ENCODE measurements at places on chromosomes 5 and 9.

DNA sequence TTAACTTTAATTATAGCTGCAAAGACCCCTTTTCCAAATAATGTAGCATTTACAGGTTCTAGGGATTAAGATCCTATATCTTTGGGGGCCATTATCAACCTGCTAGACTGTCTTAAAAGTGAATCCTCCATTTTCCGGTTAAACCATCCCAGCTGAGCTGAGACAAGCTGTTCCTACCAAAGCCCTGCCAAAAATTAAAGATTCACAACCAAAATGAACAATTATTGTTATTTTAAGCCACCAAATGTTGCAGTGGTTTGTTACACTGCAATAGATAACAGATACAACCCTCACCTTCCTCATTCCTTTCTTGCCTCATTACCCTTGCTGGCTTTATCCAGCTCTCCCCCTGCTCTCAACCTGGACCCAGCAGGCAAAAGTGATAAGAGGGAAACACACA, 343.4 kb downstream of the CDK5RAP2 start:
- no peak for DNase-seq

DNA sequence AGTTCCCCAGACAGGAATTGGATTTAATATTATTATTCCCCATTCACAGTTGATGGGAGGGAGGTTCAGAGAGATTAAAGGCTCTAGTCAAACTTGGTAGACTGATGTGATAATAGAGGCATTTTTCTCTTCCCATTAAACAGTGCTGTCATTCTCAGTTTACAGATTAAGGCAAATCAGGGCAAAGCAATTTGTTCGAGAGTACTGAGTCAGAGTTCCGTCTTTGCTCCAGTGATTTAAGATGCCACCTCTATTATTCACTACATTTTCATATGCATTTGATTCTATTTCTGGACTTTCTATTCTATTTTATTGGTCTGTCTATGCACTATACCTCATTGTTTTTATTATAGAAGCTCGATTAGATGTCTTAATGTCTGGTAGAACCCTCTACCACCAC, 201.0 kb upstream of the RAI14 start:
- DNase-seq: no peak

DNA sequence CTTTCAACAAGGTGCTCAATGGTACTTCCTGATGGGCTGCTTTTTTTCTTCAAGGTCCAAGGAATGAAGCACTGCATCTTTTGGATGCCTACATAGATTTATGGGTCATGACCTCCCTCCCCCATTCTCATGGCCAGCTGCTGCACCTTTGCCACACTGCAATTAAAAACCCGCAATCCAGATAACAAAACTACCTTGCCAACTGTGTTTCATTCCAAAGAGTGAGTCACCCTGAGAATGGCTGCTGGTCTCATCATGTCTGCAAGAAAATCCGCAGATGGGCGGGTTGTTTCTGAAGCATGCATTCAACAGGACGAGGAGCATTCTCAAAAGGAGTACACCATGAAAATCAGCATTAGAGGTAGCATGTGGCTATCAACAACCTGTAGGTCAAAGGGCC, 139.8 kb downstream of the ELAVL2 start:
- no peak for DNase-seq

- DNase-seq: no peak
Measured at GRCh38 chr5:174514983-174515394, 209.4 kb upstream of the MSX2 start.

- no peak for DNase-seq
Measured at GRCh38 chr9:114507726-114508125, 2.5 kb upstream of the WHRN start.

DNA sequence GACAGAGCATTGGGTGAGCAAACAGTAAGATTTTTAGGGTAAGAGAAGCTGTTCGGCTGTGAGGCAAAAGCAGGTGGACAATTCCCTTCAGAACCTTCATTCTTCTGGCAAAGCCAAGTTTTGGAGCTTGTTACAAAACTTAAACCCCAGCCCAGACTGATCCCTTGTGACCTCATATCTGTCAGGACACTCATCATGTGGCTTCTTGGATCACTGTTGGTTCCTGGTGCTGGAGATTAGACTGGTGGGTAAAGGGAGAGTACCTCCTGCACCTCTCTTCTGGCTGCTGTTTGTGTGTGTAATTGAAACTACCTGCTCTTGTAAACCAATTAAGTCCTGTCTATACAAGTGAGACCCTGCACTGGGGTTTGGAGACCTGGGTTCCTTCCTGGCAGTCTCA, 21.0 kb downstream of the LARP1 start:
- no peak for DNase-seq

DNA sequence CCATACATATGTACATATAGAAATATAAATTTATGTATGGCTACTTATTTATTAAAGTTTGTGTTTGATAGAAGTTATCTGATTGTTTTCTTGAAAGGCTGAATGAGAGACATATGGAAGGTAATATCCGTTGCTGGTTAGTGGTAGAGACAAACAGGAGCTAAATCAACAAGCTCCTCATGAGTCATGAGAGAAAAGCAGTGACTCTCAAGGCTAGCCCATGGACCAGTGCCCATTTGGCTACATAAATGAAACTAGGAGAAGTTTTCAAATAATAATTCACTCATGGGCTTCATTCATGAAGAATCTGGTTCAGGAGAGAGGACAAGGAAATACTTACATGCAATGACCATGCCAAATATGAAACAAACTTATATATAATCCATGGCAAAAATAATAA, 504.5 kb upstream of the ITGA1 start:
- DNase-seq: no peak

GRCh38 chr9:135568026-135568425, 6.5 kb downstream of the PAEP start:
- DNase-seq: no peak

GRCh38 chr5:170293273-170293672, 4.3 kb downstream of the LCP2 start:
- DNase-seq: peak; percentile 74

GRCh38 chr5:135240781-135241360, 158.2 kb downstream of the MACROH2A1 start:
- no peak for DNase-seq

GRCh38 chr9:133950629-133951111, 41.5 kb downstream of the VAV2 start:
- DNase-seq: no peak

DNA sequence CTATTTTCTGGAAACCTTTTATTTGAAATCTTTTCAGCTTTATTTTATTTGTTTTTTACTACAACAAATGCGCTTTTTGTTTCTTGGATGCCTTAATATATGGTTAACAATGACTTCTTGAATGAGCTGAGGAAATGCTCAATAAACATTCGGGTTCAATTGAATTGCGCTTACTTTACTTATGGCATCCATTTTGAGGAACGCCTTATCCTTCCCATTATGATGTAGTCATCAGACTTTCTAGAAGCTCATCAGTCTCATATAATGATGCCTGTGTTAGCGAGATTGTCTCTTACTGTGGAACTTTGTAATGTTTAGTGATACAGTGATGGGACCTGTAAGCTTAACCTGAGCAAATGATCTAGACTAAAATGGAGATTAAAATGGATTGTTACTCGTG, 916 bp downstream of the SHLD3 start:
- no peak for DNase-seq

DNA sequence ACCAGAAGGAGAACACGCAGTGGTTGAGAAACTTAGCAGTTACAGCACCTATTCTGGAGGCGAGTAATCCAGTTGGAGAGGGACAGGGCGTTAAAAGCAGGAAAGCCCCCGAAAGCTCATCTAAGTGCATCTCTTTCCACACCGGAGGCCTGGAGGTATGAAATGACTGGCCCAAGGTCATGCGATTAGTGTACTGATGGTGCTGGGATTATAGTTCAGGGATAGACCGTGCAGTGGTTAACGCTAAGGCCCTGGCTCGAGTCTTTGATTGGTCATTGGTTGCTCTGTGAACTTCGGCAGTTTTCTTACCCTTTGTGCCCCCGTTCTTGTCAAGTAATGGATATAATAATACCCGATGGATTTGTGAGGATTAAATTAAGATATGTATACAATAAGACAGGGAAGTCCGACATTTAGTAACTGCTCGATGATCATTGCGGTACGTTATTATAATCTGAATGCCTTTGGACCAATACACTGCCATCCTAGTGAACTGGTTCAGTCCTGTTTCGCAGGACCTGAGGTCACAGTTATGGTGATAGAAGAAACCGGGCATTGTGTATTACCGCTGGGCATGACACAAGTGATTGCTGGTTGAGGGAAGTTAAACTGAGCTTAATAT, 960 bp downstream of the CANX start:
- peak; percentile 78 for DNase-seq

DNA sequence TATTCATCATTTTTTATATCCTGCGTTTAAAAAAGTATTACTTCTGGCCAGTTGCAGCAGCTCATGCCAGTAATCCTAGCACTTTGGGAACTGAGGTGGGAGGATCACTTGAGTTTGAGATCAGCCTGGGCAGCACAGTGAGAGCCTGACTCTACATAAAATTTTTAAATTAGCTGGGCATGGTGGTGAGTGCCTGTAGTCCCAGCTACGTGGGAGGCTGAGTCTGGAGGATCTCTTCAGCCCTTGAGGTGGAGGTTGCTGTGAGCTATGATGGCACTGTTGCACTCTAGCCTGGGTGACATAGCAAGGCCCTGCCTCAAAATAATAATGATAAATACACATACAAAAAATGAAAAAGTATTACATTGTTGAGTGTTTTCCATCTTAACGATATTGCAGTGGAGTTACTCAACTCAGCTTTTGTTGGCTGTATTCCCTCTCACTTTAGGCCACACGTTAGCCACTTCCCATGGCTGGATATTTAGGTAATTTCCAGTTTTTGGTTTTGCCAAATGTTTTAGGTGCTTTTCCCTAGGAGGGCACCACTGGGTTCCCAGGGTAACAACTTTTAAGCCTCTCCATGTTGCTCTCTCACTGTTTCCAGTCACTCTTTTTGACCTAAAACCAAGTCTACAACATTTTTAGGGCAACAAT, 20.6 kb downstream of the SHB start:
- no peak for DNase-seq

DNA sequence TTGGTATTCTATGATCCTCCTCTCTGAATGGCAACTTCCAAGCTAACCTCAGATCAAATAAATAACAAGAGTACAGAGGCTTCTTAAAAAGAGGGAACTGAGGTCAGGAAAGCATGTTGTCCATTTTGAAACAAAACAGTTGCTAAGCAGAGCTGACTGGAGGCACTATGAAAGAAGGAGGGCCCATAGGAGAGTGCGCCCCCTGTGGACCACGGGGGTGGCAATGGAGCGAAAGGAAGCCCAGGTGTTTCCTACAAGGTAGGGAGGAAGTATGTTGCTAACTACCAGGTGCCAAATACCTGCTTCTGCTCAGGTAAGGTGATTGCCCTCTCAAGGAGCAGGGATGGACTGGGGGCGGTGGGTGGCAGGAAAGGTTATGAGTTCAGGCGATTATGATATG, 101.8 kb upstream of the MAST4 start:
- no peak for DNase-seq

DNA sequence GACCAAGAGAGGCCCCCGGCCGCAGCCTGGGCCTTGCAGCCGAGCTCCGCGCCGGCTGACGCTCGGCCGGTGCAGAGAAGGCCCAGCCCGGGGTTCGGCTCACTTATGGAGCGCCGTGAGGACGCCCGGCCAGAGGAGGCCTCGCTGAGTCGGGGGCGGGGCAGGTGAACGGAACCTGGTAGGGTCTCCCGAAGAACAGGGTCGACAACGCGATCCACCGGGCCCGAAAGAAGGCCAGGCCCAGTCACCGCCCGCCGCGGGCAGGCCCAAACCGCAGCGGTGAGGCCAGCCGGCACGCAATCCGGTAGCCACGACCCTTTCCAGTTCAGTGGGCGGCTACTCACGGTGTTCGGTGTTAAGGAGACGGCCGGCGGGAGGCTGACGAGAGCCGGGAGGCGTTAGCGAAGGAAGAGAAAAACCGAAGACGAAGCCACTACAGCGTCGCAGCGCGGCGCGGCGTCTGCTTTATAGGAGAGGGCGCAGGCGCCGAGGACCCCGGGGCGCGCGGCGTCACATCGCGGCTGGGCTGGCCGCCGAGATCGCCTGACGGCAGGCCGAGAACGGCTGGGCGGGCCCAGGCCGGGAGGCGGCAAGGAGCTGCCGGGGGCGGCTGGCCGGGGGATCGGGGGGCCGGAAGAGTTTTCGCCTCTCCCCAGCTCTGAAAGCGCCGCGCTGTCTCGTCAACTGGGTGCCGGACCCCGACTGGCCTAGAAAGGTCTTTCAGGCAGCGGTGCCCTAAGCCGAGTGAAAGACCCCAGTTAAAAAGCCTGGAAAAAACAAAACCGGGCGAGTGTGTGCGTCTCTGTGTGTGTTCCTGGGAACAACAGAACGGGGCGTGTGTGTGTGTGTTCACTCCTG, at the start of gene SKP1:
Gene SKP1, minus strand, starts transcription at position 440 of the 858 bp plus-strand sequence. CDS start 2,928 bp downstream, outside the sequence.
- peak; percentile 86 for DNase-seq

DNA sequence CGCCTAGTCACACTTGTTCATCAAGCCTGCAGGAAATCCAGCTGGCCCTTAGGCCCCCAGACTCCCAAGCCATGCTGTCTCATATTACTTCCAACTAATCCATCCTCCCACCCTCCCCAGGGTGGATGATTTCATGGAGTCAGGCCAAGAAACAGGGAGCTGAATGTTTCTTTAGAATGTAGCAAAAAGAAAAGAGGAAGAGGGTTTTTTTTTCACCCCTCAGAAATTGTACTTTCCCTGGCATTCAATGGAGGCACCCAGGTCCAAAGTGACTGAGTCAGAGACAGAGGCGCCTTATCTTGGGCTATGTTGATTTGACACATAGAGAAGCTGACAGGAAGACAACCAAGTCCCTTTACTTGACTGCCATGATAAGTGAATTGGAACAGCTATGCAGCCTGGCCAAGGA, 260.2 kb upstream of the NR4A3 start:
- DNase-seq: no peak

DNA sequence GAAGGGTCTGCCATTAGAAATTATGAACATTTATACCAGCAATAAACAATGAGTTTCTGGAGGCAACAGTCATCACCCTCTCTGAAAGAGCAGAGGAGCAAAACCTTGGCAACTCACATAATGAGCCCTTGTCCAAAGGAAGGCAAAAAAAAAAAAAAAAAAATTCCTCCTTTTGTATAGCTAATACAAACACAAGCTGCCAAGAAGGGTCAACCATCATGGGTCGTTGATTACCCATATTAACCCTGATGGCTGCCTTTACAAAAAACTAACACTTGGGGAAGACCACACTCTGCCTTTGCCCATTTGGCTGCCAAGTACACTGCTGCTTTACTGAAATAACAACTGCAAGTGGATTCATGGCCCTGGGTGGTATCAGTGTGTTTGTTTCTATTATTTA, 272.7 kb downstream of the ADAMTSL1 start:
- DNase-seq: no peak

- DNase-seq: no peak
Measured at GRCh38 chr5:146051678-146052077, 53.7 kb downstream of the PLAC8L1 start.

DNA sequence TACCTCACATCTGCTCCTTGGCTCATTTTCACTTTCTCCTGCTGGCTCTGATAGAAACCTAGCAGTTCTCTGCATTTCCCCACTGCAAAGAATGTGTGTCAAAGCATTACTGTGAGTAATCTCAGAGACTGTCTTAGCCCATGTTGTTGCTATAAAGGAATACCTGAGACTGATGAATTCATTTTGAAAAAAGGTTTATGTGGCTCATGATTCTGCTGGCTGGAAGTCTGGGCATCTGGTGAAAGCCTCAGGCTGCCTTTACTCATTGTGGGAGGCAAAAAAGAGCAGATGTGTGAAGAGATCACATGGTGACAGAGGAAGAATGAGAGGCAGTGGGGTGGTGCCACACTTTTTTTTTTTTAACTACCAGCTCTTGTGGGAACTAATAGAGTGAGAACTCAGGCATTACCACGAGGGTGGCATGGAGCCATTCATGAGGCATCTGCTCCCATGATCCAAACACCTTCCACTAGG, 191.6 kb upstream of the CTNND2 start:
- DNase-seq: peak; percentile 0
